ENCODE measurements at places on chromosomes 2 and 18. TPM values are rescaled to one million over a fixed set of nuclear protein-coding genes. Genes with fewer than 3 reads are reported as not detected.
A peak's percentile ranks its signal among the peaks of the same experiment; 100 is the strongest.

The SLC4A3 gene
- total RNA-seq, result not detected

The RGPD4 gene
- total RNA-seq, result 0.07 TPM

The G6PC2 gene
- not detected for total RNA-seq

The TMEM37 gene
- total RNA-seq, result not detected

The TFPI gene
- total RNA-seq, result not detected

DNA sequence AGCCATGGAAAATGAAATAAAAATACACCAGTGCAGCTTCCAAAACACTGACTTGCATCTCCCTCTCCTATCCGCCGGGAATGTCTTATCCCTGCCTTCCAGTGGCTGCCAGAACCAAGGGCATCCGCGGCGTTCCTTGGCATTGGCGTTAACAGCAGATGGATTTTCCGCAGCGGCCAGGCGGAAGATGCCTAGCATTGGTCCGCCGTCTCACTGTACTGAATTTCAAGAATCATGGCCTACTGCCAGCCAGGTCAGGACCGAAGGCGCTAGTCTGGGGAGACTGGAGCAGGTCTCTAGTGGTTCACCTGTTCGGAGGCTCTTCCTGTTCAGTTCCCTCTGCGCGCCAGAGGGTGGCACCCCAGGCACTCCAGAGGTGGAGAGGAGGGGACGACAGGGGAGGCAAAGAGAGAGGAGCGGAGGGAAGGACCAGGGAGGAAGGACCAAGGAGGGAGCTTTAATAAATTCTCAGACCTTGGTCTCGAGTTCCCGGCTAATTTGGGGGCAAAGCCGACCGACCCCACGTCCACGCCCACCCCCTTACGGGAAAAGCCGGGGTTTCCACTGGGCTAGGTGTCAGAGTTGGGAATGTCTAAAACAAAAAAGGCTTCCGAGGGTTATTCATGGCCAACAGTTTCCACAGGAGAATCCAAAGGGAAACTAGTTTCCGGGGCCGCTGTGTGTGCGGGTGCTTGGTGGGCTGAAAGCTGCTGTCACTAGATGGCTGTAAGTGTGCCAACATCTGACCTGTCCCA is 3.7 kb upstream of the BCL2L11 start:
- H3K36me3 ChIP-seq, result peaks cover 1% of the 10 kb centered on the region
- peak; percentile 80 for DNase-seq
- peaks cover 40% of the 10 kb centered on the region for H3K27me3 ChIP-seq
- H3K27ac ChIP-seq, result peak overlapping the region; percentile 26

GRCh38 chr18:48554610-48555400 is 16.0 kb downstream of the CTIF start:
- H3K4me3 ChIP-seq, result no peak overlapping the region
- H3K27me3 ChIP-seq, result peaks cover 2% of the 10 kb centered on the region
- DNase-seq, result no peak
- H3K36me3 ChIP-seq, result no peaks in the 10 kb centered on the region
- no peaks in the 10 kb centered on the region for H3K4me1 ChIP-seq
- H3K27ac ChIP-seq, result no peak overlapping the region

GRCh38 chr2:179890666-179891065 is 29.3 kb upstream of the ZNF385B start:
- no peaks in the 10 kb centered on the region for H3K4me1 ChIP-seq
- DNase-seq, result no peak
- H3K27me3 ChIP-seq, result no peaks in the 10 kb centered on the region
- H3K4me3 ChIP-seq, result no peak overlapping the region

- no peak for DNase-seq
- H3K4me1 ChIP-seq, result no peaks in the 10 kb centered on the region
- H3K27me3 ChIP-seq, result peaks cover 4% of the 10 kb centered on the region
- H3K27ac ChIP-seq, result no peak overlapping the region
- H3K36me3 ChIP-seq, result no peaks in the 10 kb centered on the region
These were observed 25.9 kb downstream of the COLEC11 start for GRCh38 chr2:3620834-3621233.

DNA sequence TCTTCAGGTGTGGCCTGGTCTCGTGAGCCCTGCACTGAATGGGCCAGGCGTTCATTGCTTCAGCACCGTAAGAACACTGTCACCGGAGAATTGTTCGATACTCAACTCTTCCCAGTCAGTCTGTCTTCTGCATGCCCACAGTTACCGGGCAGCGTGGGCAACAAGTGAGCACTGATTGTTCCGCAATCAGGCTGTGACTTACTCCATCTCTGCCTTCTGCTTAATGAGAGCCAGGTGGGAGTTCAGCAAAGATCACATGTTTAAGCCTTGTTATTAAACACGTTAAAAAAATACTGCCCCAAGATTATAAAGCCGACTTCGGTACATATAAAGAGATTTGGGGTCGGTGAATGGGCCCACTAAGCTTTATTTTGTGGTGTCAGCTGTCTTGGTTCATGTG is 3.7 kb downstream of the STEAP3 start:
- no peak for DNase-seq
- no peak overlapping the region for H3K4me3 ChIP-seq
- peaks cover 1% of the 10 kb centered on the region for H3K4me1 ChIP-seq

DNA sequence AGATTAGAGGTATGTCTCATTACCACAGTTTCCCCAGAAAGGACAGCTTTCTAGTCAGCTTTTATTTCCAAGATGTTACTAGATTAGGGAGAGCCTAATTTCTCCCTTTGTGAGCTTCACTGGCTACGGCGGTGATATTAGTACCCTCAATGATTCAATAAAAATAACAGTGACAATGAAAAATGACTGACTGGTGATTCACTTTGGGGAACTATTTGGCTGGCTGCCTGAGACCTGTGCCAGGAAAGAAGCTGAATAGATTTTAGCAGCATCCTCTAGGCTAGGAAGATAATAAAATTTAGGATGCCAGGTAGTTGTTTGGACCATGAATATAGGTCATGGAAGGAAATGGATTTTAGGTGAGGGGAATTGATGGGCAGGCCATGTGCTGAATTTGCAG is 178.7 kb downstream of the FMNL2 start:
- H3K4me1 ChIP-seq, result no peaks in the 10 kb centered on the region
- no peak overlapping the region for H3K27ac ChIP-seq
- no peaks in the 10 kb centered on the region for H3K36me3 ChIP-seq
- no peak overlapping the region for H3K4me3 ChIP-seq

DNA sequence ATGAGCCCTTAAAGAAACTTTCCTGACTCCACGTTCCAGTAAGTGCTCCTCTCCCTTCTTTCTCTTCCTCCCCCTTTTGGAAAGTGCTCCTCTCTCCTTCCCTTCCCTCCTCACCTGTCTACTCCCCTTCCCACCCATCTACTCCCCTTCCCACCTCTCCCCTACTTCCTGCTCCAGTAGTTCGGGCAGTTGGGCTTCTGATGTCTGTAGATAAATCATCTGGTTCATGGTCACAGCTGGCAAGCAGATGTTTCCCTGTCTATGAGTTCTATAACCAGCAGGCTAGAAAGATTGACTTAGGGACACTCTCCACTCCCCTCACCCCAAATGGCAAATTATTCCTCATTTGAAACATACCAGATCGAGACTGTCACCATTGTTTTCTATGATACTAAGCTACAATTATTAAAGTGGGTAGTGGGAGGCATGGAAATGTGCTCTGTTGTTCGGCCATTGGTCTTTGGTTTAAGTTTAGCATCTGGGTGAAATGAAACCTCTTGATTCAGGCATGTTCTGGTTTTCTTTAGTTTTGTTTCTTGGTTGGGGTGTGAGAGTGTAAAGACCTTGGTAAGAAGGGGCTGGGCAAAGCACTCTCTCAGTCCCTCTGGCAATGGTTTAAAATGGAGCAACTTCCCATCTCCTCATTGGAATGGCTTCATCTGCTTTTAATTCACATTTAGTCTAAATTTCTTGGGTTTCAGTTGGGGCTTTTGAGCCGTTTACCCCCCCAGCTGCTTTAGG is 413.2 kb upstream of the SPRED2 start:
- DNase-seq, result no peak
- peaks cover 9% of the 10 kb centered on the region for H3K27me3 ChIP-seq
- no peak overlapping the region for H3K4me3 ChIP-seq
- no peak overlapping the region for H3K27ac ChIP-seq

- H3K27me3 ChIP-seq, result no peaks in the 10 kb centered on the region
- no peak overlapping the region for H3K4me3 ChIP-seq
- no peak overlapping the region for H3K27ac ChIP-seq
- H3K4me1 ChIP-seq, result no peaks in the 10 kb centered on the region
- no peak for DNase-seq
- no peaks in the 10 kb centered on the region for H3K36me3 ChIP-seq
These were observed 84.2 kb upstream of the ID2 start for GRCh38 chr2:8597559-8598225.

GRCh38 chr2:197322724-197323720 is 12.4 kb upstream of the ANKRD44 start:
- peaks cover 3% of the 10 kb centered on the region for H3K36me3 ChIP-seq
- H3K4me3 ChIP-seq, result peak overlapping the region; percentile 61
- H3K27me3 ChIP-seq, result no peaks in the 10 kb centered on the region

DNA sequence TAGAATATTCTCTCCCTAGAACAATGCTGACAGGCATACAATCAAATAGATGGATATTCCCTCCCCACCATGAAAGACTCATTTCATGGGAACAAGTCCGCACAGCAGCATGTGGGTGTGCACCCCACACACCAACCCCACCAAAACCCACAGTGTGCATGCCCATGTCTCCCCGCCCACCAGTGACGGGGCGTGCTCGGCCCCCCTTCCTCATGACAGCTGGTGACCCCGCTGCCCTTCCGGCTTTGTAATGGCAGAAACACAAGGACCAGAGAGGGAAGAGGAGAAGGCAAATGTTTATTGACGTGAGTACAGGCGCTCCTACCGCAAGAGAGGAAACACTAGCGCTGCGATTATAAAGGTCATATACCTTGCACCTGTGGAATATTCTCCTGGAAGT is 30.8 kb upstream of the ODC1 start:
- H3K27ac ChIP-seq, result no peak overlapping the region
- no peak overlapping the region for H3K4me3 ChIP-seq
- peaks cover 17% of the 10 kb centered on the region for H3K4me1 ChIP-seq
- no peaks in the 10 kb centered on the region for H3K36me3 ChIP-seq

DNA sequence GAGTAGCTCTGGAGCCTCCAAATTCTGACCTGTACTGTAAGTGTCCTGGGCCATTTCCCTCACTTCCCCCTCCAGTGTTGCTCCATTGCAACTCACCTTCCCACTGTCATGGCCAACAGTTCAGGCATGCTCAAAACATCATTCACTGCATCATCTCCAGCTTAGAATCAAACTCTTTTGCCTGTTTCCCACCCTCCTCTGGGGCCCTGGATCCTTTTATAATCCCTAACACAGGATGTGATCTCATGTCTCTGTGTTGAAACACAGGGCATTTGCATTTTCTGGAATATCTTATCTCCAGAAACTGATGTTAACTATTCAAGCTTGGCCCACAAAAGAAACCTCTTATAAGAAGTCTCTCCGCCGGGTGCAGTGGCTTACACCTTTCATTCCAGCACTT is 3.0 kb downstream of the DPP4 start:
- no peak for DNase-seq
- H3K27ac ChIP-seq, result no peak overlapping the region
- peak overlapping the region; percentile 16 for H3K4me3 ChIP-seq
- peaks cover 32% of the 10 kb centered on the region for H3K36me3 ChIP-seq
- no peaks in the 10 kb centered on the region for H3K27me3 ChIP-seq

- no peaks in the 10 kb centered on the region for H3K36me3 ChIP-seq
- peak within 1 kb of the TSS; percentile 68 for H3K4me3 ChIP-seq
- H3K27me3 ChIP-seq, result peaks cover 24% of the 10 kb centered on the region
- no peak within 1 kb of the TSS for H3K27ac ChIP-seq
- DNase-seq, result peak; percentile 76
These were observed at the start of gene OSBPL1A for GRCh38 chr18:24397694-24398368. Gene OSBPL1A, minus strand, starts transcription at chr18:24397824. Its CDS starts 20,291 bp downstream, at chr18:24377533.

DNA sequence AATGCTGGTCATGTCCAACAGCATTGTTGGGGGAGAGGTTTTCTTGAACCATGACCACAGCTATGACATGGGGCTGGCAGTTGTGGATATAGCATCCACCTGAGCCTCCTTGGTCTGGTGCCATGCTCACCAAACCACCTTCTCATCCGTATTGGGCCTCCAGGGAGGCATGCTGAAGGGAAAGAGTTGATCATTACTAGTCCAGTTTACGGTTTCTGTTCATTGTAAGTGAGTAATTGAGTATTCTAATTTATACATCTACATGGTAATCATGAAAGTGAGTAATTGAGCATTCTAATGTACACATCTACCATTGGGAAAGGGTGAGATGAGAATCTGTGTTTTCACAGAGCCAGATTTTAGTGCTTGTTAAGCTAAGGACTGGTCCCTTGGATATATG is 6.8 kb downstream of the TMEM87B start:
- H3K4me3 ChIP-seq, result no peak overlapping the region
- no peaks in the 10 kb centered on the region for H3K27me3 ChIP-seq
- peaks cover 60% of the 10 kb centered on the region for H3K36me3 ChIP-seq

DNA sequence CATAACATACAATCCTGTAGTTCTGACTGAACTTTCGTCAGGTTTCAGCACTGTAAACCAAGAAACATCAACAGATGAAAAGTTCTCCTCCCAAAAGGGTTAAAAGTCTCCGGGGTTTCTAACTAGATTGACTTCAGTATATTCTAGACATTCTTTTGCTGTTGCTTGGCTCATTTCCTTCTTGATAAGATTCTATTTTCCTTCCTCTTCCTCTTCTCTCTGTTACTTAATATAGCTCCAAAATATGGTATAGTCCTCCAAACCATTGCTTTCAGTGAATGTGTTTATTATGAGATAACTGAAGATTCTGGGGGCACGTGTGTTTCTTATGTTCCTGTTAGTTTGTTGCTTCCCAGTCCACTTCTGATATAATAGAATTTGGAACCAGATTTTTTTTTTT is 46.4 kb upstream of the MAP4K3 start:
- peaks cover 2% of the 10 kb centered on the region for H3K27me3 ChIP-seq
- no peak overlapping the region for H3K27ac ChIP-seq
- no peak overlapping the region for H3K4me3 ChIP-seq
- H3K36me3 ChIP-seq, result no peaks in the 10 kb centered on the region
- DNase-seq, result no peak

DNA sequence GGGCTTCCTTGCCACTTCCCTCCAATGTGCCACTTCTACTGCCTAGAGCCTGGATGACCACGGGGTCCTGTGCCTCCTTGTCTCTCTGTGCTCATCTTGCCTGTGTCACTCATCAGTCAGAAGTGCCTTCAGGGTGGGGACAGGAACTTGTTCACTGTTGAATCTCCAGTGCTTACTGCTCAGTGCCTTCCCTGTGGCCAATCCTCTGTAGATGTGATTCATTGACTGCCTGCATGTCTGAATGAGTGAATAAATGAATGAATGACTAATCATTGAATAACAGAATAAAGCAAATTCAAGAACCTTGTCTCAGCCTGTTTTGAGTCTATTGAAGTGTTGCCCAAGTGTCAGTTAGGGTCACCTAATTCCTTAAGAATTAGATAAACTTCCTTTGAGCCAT is 42.3 kb upstream of the FAM136A start:
- no peak for DNase-seq
- no peaks in the 10 kb centered on the region for H3K4me1 ChIP-seq
- no peak overlapping the region for H3K27ac ChIP-seq

Measured in activated CD8-positive, alpha-beta T cell treated with anti-CD3 and anti-CD28 coated beads for 36 hours (primary cell).